Foreskin fibroblast (primary cell): ENCODE measurements at places on chromosomes 2 and 18.

DNA sequence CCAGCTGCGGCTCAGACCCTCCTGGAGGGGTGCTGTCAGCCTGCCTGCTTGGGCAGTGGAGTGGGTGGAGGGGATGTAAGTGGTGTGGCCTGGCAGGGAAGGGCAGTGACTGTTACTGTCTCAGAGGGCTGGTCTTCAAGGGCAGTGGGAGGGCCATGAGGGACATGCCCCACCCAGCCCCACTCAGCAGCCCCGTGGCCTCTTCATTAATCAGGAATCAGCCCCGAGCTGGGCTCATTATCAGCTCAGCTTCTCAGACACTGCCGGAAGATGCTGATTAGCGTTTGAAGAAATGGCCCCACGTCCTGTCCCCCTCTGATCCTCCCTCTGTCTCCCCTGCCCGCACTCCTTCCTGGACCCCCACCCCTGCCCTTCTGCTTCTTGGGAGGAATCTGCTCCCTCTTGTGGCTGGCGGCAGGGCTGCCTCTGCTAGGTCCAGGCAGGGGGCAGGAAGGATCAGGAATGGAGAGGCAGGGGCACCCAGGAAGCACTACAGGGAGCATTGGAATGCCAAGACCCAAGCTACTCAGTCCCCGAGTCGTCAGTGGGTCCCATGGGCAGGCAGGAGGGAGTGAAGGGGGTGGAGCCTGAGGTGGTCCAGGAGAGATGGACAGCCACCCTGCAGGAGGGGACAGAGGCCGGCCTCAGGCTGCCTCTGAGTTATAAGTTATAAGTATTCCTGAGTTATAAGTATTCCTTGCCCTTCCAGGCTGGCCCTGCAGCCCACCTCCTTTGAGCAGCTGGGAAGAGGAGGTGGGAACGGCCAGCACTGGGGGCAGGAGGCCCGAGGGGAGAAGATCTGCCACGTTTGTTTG, 7.0 kb downstream of the ASIC4 start:
- no peak for DNase-seq

DNA sequence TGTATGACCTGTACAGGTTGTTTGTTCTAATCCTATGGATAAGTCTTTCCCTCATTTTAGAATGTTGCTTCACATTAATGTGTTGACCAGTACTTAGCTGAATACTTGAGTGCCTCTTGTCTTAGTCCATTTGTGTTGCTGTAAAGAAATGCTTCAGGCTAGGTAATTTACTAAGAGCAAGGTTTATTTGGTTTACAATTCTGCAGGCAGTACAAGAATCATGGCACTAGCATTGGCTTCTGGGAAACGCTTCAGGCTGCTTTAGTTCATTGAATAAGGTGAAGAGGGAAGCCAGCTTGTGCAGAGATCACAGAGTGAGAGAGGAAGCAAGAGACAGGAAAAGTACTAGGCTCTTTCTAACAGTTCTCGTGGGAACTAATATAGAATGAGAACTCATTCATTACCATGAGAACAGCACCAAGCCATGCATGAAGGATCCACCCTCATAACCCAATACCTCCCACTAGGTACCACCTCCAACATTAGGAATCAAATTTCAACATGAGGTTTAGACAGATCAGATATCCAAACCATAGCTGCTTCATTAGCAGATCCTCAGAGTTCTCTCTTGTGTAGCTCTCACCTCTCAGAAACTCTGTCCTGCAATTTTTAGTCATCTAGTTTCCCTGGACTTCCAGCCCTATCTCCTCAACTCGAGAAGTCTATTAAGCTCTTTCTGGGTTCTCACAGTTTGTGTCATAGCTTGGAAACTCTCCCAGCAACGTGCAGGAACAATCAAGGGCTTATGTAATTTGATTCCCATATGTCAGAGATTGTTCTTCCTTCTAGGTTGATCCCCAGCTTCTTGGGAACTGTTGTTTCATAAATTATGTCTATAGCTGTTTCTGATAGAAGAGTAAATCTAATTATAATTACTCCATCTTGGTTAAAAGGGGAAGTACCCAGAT, 2082.3 kb upstream of the CELF4 start:
- DNase-seq = peak; percentile 82

- DNase-seq = peak; percentile 48
Observed at GRCh38 chr2:109256921-109257320, 127.9 kb downstream of the SH3RF3 start.

DNA sequence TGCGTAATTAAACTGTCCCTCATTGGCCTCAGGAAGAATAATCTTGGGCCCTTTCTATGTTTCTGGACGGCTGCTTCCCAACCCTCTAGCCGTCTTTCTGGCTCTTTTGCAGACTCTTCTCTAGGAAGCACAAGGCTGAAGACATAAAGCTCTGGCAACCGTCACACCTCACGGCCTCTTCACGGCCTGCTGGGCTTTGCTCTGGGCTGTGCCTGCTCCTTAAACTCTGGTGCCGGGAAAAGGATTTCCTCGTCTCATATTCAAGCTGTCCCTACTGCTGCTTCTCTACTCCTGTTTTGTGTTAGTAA, 36.0 kb upstream of the WIPF1 start:
- no peak for DNase-seq

GRCh38 chr18:10259901-10260300, 194.5 kb upstream of the APCDD1 start:
- DNase-seq = peak; percentile 34

DNA sequence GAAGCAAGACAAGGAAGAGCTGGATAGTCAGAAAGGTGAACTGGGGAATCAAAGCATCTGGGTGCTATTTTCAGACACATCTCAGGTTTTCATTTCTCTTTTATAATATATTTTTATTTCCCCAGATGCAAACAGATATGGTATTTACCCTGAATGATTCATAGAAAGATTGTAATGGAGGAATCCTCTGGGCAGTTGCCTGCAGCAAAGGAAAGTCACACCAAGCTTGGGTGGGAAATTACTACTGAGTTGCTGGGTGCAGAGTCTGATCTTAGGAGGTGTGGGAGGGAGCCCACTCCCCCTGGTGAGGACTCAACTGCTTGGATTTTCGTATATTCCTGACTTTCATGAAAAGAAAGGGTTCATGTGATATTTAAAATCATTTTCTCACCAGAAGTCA, 2.1 kb downstream of the EFR3B start:
- no peak for DNase-seq

GRCh38 chr18:22032392-22032961, 136.9 kb upstream of the GATA6 start:
- DNase-seq = peak; percentile 41

- DNase-seq = no peak
Observed at GRCh38 chr18:2939317-2939716, 73.6 kb downstream of the LPIN2 start.

- no peak for DNase-seq
Observed at GRCh38 chr2:239162976-239163687, 237.7 kb downstream of the HDAC4 start.

GRCh38 chr2:138071720-138072719, 107.7 kb downstream of the HNMT start:
- DNase-seq = peak; percentile 22

DNA sequence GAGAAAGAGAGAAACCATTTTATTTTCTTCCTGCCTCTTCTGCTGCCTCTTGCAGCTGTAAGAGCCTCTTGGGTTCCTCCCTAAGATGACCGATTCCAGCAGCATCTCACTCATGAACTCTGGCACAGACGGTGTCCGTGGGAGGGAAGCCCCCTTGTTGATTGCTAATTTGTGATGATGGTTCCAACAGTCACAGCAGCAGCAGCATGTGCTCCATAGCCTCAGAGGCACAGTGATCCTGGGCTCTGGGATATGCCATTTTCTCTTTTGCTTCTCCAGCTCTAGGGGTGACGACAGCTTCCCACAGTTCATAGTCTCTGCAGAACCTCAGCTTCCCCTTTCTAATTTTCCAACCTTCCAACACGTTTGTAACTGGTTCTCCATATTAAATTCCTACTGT, 324.2 kb upstream of the HS6ST1 start:
- DNase-seq = no peak

DNA sequence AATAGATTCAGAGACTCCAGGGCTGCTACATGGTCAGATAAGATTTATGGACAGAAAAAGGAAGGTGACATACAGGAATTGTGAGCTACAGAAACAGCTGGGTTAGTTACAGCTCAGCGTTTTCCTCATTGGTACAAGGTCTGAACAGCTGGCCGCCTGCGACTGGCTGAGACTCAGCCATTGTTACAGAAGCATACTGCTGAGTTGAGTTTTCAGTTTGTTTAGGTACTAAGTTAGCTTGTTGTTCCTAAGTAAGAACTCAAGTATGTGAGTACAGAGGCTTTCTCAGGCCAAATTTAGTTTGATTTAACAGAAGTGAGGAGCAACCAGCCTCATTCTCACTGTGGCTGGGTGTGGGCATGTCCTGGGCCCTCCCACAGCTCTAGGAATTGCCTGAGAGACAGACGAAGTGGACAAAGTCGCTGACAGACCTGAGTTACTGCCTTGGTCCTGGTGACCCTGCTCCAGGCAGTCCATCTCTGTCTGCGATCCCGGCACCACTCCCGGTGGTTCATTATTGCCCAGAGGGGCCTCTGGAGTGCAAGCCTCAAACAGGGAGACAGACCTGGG, 27.8 kb upstream of the RHOB start:
- DNase-seq = peak; percentile 67

- no peak for DNase-seq
Observed at GRCh38 chr2:185202945-185203528, 535.6 kb upstream of the FSIP2 start.

- DNase-seq = peak; percentile 0
Observed at GRCh38 chr2:124081154-124081716, 56.1 kb downstream of the CNTNAP5 start.

GRCh38 chr2:25379535-25379934, 37.8 kb upstream of the DNMT3A start:
- no peak for DNase-seq

GRCh38 chr18:13137670-13138419, 80.7 kb upstream of the LDLRAD4 start:
- no peak for DNase-seq

DNA sequence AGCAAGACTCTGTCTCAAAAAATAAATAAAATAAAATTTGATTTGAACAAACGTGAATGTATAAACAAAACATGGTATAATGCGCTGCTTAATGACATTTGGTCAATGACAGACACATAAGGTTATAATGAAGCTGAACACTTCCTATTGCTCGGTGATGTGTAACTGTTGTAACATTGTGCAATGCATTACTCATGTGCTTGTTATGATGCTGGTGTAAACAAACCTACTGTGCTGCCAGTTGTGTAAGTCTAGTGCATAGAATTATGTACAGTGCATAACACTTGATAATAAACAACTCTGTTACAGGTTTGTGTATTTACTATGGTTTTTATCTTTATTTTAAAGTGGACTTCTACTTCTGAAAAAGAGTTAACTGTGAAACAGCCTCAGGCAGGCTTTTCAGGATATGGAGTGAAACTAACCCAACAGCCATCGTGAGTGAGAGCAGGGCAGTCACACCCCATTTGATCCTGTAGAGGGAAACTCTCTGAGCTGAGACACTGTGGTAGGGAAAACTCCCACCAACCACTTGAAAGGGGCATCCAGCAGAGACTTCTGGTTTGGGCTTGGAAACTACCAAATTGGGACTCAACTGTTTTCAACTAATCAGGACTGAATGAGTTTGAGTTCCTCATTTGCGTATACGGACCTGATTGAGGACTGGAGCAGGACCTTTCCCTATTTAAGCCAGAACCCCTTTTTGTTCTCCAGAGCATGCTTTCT, 8.7 kb upstream of the RPRD1A start:
- peak; percentile 66 for DNase-seq

GRCh38 chr2:182887753-182888415, 21.4 kb upstream of the FRZB start:
- DNase-seq = no peak

DNA sequence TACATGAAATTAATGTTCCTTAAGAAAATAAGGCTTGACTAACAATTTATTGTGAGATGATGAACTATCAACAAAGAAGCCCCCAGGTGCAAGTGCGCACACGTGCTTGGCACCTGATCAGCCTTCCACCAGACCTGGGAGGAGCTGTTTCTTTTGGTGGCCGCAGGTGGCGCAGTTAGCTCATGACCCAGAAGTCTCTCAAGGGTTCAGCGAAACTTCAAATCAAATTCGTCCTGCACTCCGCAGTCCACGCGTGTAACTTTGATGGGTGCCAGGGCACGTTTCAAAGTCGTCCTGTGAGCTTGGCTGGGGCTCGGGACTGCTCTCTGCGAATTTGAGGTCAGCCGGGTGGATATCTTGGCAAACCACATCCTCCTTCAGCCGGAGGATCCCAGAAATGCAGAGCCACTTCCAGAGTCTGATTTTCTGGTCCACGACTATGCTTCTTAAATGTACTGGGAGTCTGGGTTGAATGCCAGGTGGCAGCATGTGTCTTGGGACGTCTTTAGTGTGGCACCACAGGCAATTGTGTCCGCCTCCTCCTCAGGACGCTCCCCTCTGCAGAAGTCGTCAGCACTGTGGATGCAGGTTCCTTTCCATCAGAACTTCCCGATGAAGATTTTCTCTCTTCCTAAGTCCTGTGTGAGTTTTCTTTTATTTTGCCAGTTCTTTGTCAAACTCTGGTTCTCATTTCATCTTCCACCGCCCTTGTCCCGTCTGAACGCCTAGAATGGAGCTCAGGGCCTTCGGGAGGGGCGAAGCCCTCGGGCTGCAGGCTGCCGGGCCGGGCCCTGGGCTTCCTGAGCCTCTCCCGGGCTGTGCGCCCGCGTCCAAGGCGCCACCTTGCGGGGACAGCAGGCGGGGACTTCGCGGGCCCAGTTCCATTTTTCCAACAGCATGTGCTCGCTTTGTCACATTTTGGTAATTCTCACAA, 61.3 kb upstream of the RAPGEF4 start:
- DNase-seq = peak; percentile 65

DNA sequence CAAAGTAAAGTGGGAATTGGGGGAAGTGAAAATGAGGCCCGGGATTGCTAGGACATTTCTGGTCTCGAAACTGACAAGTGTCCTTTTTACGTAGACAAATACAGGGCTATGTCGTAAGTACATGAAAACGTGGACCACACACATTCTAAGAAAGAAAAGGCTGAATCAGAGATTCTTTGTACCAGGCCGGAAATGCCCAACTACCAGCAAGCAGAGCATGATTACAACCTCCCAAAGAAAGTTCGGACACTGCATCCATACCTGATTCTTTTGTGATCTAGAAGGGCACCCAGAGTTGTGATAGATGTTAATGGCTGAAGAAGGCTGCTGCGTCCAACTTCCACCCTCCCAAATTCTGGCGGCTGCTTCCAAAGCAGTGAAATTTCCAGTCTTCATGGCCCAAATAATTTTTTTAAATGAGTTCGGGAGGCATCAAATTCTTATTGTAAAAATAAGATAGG, 1.7 kb downstream of the RBMS1 start:
- peak; percentile 62 for DNase-seq

- DNase-seq = peak; percentile 51
Observed at GRCh38 chr18:80147037-80147417, 38.0 kb downstream of the ADNP2 start.

- DNase-seq = no peak
Observed at GRCh38 chr2:101860782-101861181, 131.0 kb upstream of the IL1R2 start.

DNA sequence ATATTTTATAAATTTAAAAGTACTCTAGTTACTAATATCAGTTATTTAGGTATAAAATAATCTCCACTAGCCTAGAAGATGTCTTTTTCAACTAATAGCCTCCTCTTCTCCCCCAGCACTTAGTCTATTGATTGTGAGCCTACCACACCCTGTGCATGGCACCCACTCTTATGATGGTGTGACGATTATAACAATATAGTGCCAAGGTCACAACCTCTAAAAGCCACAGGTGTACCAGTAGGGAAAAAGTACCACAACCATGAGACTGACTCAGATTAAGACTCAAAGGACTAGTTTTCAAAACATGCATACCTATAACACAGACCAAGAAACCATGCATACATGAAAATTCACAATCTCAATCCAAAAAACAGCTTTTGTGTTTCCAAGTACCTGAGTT, 27.6 kb downstream of the THADA start:
- DNase-seq = no peak
